ENCODE measurements at places on chromosomes 5 and 9.
A peak's percentile ranks its signal among the peaks of the same experiment; 100 is the strongest.

- DNase-seq = no peak
These were observed 223.3 kb downstream of the EBF1 start for GRCh38 chr5:158876263-158876942.

- DNase-seq = no peak
These were observed 321.6 kb upstream of the ITGA1 start for GRCh38 chr5:52466113-52466512.

- no peak for DNase-seq
These were observed 70.1 kb upstream of the CCDC180 start for GRCh38 chr9:97237311-97237786.

GRCh38 chr5:43997647-43998272 lies 391.5 kb downstream of the FGF10 start:
- no peak for DNase-seq

- DNase-seq = peak; percentile 70
These were observed 419.7 kb downstream of the CHSY3 start for GRCh38 chr5:130323804-130324454.

GRCh38 chr5:161096581-161096980 lies 244.6 kb upstream of the ATP10B start:
- no peak for DNase-seq

DNA sequence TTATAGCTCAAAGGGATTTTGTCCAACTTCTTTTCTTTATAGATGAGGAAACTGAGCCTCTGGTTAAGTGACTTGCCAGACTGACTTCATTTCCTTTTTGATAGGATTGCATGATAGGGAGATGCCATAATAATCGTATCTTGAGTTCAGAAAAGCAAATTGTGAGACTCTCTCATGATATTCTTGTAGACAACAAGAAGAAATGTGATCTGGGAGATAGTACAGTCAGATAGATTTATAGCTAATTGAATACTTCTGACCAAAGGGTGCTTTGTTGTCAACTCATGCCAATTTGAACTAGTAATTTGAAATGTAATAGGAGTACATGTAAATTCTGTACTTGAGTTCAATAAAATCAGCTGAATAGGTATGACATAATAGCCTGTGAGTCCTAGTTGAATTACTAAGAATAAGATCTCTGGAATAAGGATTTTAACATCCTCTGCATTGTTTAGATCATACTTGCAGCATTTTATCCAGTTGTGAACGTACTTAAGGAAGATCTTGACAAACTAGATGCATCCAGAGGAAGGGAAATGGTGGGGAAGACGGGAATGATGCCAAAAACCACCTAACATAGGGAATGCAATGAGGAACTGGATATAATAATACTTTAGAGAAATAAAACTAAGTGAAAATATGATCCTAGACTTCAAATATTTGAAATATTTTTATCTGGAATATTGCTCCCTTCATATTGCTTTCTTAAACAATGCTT lies 25.5 kb downstream of the CWC27 start:
- DNase-seq = no peak

GRCh38 chr5:177362610-177363507 lies 5.1 kb downstream of the RGS14 start:
- DNase-seq = no peak

- DNase-seq = peak; percentile 22
These were observed 29.9 kb upstream of the C7 start for GRCh38 chr5:40879163-40879942.

DNA sequence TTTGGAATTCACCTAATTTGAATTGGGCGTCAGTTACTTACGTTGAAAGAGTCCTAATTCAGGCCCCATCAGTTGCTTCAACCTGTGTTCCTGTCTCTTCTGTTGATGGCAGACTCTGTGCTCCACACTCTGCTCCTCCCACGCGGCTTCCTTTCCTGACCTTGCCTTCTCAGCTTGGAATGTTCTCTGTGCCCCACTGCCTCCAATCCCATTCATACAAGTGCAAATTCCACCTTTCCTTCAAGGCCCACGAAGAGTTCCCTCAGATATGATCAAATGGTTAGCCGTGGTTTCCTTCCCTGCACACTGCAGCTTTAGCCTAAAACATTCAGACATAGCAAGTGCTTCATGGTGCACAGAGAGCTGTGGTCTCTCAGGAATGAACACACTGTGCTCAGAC lies 65.7 kb downstream of the SREK1 start:
- DNase-seq = no peak

- peak; percentile 64 for DNase-seq
These were observed 837 bp downstream of the UIMC1 start for GRCh38 chr5:177005619-177006264.

DNA sequence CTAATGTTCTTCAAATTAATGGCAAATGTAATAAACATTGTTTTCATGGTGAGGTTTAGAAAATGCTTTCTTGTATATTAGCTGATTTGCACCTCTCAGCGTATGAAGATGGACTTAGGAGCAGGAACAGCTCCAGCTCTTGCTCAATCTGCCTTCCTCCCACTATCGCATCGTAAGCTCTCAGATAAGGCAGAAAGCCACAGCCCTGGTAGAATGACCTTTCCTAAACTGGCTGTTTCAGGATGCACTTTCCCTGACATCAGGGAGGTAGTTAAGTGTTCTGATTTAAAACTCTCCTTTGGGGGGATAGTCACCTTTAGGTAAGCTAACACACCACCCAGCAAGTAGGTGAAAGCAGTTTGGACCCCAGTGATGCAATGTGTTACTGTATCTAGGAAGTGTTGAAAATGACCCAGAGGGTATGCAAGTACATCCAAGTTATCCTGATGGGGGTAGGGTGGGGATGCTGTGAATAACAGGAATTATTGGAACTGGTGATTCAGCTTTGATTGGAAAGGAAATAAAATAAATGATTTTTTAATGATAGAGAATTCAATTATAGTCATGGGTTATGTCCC lies 72.3 kb downstream of the LMNB1 start:
- no peak for DNase-seq

- DNase-seq = no peak
These were observed 348.6 kb upstream of the RGMB start for GRCh38 chr5:98424681-98425450.

- no peak for DNase-seq
These were observed 3.9 kb downstream of the PLPPR1 start for GRCh38 chr9:101032426-101032825.

- no peak for DNase-seq
These were observed 377.6 kb downstream of the DNAH5 start for GRCh38 chr5:13566871-13567339.

DNA sequence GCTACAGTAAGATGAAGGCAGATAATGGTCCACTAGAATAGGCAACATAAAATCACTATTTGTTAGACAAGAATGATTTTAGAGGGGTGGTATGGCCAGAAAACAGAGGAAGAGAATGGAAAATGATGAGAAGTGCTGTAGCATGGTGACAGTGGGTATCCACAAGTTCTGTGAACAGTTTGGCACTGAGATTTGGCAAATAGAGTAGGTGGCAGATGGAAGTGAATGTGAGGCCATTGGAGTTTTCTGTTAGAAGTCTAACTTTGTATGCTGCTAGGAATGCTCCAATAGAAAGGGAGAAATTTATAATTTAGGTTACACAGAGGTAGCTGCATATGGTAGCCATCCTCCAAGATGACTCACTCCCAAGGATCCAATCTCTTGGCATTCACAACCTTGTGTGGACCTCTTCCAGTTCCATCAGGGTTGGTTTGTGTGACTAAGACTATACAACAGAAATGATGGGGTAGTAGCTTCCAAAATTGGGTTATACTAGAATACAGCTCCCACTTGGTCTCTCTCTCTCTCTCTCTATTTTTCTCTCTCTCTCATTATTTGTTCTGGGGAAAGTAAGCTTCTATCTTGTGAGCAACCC lies 646.9 kb upstream of the ZNF608 start:
- DNase-seq = no peak

GRCh38 chr9:95385521-95385920 lies 68.0 kb upstream of the FANCC start:
- no peak for DNase-seq

GRCh38 chr5:163846512-163846911 lies 341.1 kb downstream of the MAT2B start:
- DNase-seq = no peak

DNA sequence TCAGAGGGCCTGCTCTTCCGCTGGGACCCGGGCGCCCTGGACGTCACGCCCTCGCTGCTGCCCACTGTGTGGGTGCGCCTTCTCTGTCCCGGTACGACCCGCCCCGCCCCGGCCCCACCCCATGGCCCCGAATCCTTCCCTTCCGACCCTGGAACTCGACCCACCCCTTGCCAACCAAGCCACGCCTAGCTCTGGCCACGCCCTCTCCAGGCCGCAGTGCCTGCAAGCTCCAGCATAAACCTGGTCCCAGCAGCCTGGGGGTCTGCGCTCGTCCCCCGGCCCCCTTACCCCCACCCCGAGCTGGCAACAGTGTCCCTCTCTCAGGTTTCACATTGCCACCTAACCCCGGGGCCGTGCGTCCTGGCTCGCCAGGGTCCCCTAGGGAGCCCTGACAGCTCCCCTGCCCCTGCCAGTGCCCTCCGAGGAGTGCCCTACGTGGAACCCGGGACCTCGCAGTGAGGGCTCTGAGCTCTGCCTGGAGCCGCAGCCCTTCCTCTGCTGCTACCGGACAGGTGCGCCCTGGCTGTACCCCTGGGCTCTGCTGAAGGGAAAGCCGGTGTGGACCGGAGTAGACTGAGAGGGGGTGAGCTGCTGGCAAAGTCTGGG lies 3.4 kb downstream of the ADGRD2 start:
- peak; percentile 56 for DNase-seq

- DNase-seq = no peak
These were observed 15.9 kb downstream of the LOX start for GRCh38 chr5:122062205-122062604.

DNA sequence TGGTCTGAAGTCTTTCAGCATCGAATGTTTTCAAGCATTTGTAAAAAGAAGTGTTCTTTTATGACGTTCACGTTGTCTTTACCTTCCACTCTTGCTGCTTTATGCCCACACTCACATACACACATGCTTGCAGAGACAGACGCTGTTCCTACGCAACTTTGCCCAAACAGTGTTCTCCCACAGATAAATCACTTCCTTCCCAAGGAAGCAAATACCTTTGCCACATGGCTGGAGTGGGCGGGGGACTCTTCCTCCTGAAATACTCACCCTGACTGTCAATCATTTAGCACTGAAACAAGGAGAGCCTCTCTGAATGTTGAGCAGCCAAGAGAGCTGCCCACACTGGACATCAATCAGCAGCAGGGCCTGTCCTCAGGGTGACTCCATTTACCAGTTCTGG lies 22.4 kb upstream of the ASTN2 start:
- DNase-seq = no peak

DNA sequence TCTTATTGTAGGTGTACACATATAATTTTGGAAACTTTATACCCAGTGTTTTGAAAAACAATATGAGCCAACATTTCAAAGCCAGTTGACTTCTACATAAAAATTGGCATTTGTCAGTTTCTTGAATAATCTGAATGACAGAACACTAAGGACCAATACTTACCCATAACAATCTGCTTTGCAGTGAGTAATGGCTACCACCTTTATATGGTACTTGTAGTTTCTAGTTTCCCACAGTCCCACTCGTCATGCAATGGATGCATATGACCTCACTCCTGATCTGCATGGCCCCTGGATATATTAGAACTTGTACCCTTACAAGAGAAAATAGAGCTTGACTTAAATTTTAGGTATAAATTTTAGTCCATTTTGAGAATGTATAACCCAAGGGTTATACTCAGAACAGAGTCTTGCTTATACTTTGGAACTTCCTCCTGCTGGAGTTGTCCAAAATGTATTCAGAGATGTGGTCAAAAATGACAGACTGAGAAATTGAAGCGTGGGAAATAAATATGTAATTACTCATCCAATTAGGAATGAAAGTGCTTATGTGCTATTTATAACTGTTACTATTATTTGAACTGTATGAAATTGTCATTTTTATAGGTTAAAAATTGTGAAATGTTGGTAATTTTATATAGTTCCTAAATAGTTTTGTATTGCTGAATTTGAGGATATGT lies 19.5 kb downstream of the XRCC4 start:
- no peak for DNase-seq

GRCh38 chr5:129379406-129379805 lies 80.7 kb upstream of the ADAMTS19 start:
- DNase-seq = no peak

DNA sequence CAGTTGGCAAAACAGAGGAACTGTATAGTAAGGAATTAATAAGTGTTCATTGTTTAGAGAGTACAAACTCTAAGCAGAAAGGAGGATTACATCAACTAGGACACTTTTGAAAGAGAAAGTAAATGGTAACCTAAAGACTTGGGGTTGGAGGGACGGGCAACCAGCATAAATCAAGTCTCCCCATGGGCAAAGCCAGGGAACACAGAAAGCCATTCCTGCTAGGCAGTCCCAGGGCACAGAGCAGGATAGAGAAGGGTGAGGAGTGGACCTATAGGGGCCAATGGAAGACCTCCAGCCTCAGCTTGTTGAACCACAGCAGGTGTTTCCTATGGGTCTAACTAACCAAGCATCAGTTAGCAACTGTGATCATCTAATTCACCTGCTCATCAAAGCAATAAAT lies 9.2 kb upstream of the ERAP1 start:
- DNase-seq = peak; percentile 69

DNA sequence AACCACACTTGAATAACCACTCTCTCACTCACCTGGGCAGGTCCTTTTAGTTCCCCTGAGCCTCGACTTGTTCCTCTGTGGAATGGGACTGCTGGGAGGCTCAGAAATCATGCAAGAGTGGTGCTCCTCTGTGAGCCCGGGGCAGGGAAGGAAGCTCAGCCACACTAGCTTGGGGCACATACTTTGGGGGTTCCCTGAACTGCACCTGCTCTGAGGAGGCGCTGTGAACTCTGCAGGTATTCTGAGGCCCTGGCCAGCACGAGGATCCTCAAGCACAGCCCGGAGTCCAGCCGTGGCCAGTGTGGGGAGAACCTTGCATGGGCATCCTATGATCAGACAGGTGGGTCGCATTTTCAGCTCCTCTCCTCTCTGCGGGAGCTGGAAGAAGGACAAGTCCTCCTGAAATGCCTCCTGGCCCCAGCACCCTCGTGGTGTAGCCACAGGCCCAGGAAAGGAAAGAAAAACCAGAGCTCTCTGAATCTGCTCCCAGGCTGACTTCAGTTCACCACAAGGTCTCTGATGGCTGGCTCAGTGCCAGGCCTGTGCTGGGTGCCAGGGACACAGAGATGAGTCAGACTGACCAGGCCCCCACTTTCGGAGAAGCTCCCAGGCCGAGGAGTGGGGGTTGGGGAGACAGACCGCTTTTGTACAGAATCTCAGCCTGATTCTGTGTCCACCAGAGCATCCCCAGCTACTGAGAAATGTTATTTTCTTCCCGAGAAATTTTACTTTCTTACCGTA lies 11.9 kb downstream of the GLIPR2 start:
- peak; percentile 56 for DNase-seq
